ENCODE measurements at places on chromosomes 12 and 14.
A peak's percentile ranks its signal among the peaks of the same experiment; 100 is the strongest.

DNA sequence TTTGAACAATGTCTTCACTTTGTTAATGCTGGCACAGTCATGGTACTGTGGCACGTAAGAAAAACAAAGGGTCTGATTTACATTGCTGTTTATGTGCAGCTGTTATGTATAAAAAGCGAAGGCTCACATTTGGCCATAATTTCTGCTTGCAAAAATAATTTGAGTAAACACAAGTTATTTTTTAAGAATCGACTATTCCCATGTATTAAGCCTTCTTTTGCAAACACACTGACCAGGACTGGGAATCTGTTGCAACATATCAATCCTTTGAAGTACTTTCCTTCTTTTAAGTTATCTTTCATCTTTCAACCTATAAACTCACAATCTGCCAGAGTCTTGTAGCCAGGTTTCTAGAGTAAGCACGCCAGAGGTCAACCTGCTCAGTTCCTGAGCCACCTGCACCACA lies 145.4 kb upstream of the BMP4 start:
- no peak for DNase-seq

DNA sequence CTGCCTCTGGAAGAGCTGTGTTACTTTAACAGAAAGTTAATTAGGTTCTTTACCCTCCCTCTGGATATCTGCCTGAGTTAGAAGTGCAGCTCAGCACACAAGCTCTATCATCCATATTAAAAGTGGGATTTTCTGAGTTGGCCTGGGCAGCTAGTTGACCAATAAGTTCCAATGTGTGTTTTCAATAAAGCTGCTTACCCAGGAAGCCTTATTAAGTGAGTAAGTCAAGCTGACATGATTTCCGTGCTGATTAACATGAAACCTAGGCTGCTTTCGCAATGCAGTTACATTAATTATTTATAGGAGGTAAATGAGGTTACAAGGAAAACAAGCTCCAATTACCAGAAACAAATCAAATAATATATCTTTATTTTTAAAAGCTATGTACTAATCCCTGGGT lies 4.8 kb downstream of the NEUROD4 start:
- DNase-seq = no peak

- DNase-seq = peak; percentile 85
Measured at GRCh38 chr12:89461649-89462612, 62.7 kb downstream of the GALNT4 start.

DNA sequence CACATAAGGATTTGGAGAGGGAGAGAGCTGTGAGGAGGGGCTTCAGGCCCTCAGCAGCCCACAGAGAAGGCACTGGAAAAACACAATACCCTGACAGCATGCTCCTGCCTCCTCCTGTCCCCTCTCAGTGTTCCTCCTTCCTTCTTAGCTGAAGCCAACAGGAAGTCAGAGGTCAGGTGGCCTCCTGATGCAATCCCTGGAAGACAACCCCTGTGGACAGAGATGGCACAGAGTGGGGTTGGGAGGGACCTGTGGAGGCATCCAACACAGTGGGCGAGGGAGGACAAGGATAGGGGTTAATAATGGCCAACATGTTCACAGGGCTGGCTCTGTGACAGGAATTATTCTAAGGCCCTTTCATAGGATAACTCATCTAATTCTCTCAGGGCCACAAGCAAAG lies 15.4 kb upstream of the IFI27L2 start:
- no peak for DNase-seq

DNA sequence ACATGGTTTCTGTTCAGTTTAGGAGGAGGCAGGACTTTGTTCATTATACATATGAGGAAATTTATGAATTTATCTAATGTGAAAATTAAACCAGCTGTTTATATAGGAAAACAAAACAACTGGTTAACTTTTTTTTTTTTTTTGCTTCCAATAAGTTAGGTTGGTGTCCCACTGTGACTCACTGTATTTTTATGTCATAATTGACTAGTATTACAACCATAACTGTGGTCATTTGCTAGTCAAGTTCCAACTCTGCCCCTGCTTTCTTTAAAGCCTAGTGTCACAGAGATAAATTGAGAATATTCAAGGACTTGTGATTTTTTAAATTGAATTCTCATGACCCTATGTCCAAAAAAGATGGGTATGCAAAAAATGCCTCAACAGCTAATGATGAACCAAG lies 227.7 kb downstream of the BCAT1 start:
- DNase-seq = no peak
